ENCODE measurements at places on chromosomes 2 and 18.

- no peak for DNase-seq
Measured at GRCh38 chr2:28338046-28338817, 54.4 kb upstream of the FOSL2 start.

GRCh38 chr18:289026-289425 is 21.2 kb upstream of the THOC1 start:
- no peak for DNase-seq

DNA sequence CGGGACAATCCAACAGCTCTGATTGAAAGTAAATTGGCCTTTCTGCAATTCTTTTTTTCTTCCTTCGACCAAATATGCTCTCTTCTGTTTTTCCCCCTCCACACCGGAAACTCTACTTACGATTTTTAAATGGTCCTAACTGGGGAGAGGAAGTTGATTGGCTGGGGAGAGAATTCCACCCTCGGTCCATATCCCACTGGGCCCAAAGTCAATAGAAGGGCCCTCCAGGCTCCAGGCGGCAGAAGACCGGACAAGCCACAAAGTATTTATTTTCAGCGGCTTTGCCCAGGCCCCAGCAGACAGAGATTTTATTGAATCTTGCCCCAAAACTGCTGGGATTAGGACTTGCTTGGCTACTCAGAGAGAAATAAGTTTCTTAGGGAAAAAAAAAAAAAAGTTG is 37.1 kb upstream of the SMAD7 start:
- DNase-seq, result no peak

GRCh38 chr2:229783108-229783721 is 68.9 kb upstream of the DNER start:
- DNase-seq, result no peak

Measured in activated T-helper 1 cell treated with anti-CD3 and anti-CD28 coated beads, Interleukin-2, amount 50 U/mL, for 16 hours (primary cell).